SK-MEL-5 (cell line): ENCODE measurements at places on chromosomes 3 and 15. TPM values are rescaled to one million over a fixed set of nuclear protein-coding genes. Genes with fewer than 3 reads are reported as not detected.

DNA sequence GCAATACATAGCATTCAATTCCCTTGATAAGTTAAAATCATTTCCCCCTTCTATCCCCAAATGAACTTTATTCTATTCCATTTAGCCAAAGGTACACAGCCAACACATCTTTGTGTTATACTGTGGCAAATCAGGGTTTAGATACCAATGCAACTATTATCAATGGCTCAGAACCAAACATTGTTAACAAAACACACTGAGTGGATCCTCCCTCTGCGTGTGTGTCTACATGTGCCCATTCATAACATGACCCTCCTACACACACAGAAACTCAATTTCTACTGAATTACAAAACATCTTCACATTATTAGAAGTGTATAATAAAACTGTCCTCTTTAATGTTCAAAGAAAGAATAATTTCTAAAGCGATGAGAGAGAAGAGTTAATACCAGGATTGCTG, 1.3 kb downstream of the TTBK2 start:
- DNase-seq = no peak

GRCh38 chr3:147422601-147423536, 13.7 kb downstream of the ZIC1 start:
- DNase-seq = no peak

- DNase-seq = no peak
These were observed 178.1 kb downstream of the RORA start for GRCh38 chr15:61050844-61051568.

DNA sequence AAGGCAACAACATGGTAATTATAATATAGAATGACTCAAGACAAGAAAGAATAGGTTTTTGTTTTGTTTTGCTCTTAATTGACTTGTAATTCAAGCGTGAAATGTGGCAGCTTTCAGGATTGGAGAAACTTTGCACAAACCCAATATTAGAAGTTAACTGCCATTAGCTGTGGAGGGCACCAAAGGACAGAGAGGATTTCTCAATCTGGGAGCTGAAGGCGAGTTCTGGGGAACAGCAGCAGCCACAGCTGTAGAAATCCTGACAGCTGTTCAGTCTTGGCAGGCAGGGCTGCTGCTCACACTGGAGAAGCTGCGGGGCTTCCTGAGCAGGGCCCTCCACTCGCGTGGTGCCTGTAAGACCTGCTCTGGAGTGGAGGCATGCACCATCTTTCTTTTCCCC, 182.2 kb upstream of the IL12A start:
- DNase-seq = no peak

DNA sequence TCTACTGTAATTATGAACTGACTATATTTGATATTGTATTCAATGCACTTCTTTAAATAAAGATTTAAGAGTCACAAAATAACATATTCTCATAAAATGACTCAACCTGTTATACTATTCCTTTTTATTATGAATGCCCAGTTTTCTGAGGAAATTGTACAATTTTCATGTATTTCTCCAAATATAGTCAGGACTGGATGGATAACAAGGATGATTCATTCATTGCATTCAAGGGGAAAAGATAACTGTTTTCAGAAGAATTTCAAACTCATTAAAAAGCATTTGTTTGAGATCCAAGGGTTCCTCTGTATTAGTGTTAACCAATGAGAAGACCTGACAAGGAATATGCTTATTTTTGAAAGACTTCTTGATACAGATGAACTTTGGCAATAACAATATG, 163.7 kb downstream of the MEIS2 start:
- no peak for DNase-seq

- no peak for DNase-seq
These were observed 23.8 kb downstream of the EFCAB12 start for GRCh38 chr3:129404610-129405009.

DNA sequence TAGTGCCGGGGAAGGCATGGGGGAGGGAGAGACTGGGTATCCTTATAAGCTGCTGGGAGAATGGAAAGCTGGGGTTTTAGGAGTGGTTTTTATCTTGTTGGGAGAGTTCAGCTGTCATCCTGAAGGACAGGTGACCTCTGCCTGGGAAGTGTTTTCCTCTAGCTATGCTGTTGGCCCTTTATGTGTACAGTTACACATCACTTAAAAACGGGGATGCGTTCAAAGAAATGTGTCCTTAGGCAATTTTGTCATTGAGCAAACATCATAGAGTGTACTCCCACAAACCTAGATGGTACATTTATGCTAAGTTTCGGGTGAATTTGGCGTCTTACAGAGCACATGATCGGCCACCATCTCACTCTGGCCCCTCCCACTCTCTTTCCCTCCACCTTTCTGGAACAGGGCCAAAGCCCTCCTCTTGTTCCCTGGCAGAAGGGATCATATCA, 164.3 kb upstream of the NUDT16 start:
- no peak for DNase-seq

- DNase-seq = no peak
These were observed 219.4 kb downstream of the CDIN1 start for GRCh38 chr15:36798794-36799193.

GRCh38 chr15:92161039-92161670, 232.5 kb upstream of the ST8SIA2 start:
- no peak for DNase-seq

DNA sequence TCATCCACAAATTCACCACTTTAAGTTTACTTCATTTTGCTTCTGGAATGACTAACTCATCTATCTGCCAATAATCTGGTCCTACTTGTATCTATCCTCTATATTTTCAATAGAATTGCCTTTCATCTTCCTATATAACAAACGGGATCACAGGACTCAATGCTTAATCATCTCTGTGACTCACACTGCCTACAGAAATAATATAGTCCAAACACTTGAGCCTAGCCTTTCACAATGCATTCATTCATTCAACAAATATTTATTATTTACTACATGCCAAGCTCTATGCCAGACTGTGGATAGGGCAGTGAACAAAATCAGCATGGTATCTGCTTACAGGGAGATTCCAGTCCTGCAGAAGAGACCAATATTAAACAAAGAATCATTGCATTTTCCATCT, 16.6 kb upstream of the AGTR1 start:
- DNase-seq = peak; percentile 43

GRCh38 chr15:27479296-27480140, 508.5 kb downstream of the GABRG3 start:
- DNase-seq = no peak

GRCh38 chr15:39088156-39088555, 492.7 kb upstream of the THBS1 start:
- DNase-seq = no peak

- DNase-seq = no peak
These were observed 843 bp upstream of the CD47 start for GRCh38 chr3:108091498-108092250.

DNA sequence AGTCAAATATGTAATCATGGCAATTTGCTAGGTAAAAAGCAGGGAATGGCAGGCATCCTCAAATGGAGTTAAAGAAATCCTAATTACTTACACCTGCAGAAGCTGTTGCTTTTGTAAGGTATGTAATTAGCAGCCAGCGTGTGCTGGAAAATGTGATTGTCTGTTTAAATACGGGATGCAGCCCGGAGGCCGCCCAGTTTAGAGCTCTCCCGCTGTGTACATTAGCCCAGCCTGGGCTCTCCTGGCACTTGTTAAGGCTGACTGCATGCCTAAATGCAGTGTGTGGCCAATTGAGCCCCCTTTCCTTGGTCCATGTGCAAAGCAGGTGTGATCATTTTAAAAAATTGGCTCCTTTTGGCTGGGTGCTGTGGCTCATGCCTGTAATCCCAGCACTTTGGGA, 9.0 kb downstream of the DPH3 start:
- no peak for DNase-seq

DNA sequence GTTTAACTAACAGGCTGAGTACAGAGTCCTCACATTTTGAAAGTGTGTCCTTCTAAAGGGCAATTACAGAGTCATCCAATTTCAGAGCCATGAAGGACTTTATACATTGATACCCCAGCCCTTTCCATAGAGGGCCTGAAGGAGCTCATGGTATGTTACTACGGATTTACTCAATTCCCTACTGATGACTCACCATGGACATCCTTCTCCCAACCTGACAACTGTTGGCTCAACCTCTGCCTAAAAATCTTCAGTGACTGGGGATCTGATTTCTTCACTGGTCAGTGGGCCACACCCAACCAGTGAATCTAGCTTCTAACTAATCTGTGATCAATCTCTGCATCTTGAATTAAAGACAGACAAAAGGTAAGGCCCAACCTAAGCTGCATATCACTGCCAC, 963.4 kb upstream of the CFAP20DC start:
- no peak for DNase-seq

- no peak for DNase-seq
These were observed 30.8 kb downstream of the LIPC start for GRCh38 chr15:58462547-58462946.

The ATP13A4 gene
- total RNA-seq = not detected in 2 replicates

The KCNMB2 gene
- total RNA-seq = not detected in 2 replicates

The SLC28A1 gene
- not detected in 2 replicates for total RNA-seq

The SKOR1 gene
- 0.03 TPM in 1 of 2 replicates, not detected in the other for total RNA-seq

The CSTA gene
- total RNA-seq = 1.9 and 4.0 TPM in 2 replicates

The CNTN6 gene
- 0.27 and 0.40 TPM in 2 replicates for total RNA-seq

The CLDN18 gene
- not detected in 2 replicates for total RNA-seq

The NR2E3 gene
- total RNA-seq = not detected in 2 replicates

The SLC35G2 gene
- total RNA-seq = 18.5 and 22.7 TPM in 2 replicates

The LEKR1 gene
- 0.21 TPM in 1 of 2 replicates, not detected in the other for total RNA-seq

The SGO1 gene
- total RNA-seq = 12.6 and 13.6 TPM in 2 replicates

The GPR15 gene
- total RNA-seq = not detected in 2 replicates

The IL17RD gene
- total RNA-seq = 1.2 and 1.4 TPM in 2 replicates

The NANOGP8 gene
- total RNA-seq = not detected in 2 replicates
